ENCODE measurements at places on chromosomes 1 and 21.
A peak's percentile ranks its signal among the peaks of the same experiment; 100 is the strongest.

- DNase-seq: no peak
- H3K36me3 ChIP-seq: no peaks in the 10 kb centered on the region
- no peaks in the 10 kb centered on the region for H3K4me1 ChIP-seq
- peaks cover 4% of the 10 kb centered on the region for H3K27me3 ChIP-seq
- H3K4me3 ChIP-seq: no peak overlapping the region
- H3K27ac ChIP-seq: no peak overlapping the region
Observed at GRCh38 chr1:203163891-203164635, 11.6 kb downstream of the MYBPH start.

DNA sequence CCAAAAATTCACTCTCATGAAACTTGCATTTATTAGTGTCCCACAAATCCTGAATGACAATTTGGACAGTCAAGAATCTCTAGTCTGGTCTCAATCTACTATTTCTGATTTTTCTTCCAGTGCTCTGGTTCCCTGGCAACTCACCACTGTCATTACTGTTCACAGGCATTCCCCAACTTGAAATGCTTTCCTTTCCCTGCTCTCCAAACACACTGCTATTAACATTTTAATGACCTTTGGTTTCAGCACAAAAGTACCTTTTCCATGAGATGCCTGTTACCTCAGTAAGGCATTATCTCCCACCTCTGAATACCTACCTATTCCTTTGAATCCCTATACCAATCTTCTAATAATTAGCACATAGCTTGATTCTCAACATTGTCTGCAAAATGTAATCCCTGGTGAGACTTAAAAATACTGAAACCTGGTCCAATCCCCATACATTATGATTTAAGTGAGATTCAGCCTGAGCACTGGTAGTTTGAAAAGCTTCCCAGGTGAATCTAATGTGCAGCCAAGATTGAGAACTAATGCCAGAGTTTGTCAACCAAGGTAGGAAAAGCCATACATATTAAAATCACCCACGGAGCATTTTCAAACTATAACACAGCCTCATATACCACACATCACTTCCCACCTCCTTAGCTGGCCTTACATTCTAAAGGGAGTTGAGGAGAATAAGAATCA lies 11.7 kb upstream of the ANGPTL3 start:
- H3K4me1 ChIP-seq: no peaks in the 10 kb centered on the region
- no peak for DNase-seq
- H3K27ac ChIP-seq: no peak overlapping the region
- no peak overlapping the region for H3K4me3 ChIP-seq
- no peaks in the 10 kb centered on the region for H3K36me3 ChIP-seq

DNA sequence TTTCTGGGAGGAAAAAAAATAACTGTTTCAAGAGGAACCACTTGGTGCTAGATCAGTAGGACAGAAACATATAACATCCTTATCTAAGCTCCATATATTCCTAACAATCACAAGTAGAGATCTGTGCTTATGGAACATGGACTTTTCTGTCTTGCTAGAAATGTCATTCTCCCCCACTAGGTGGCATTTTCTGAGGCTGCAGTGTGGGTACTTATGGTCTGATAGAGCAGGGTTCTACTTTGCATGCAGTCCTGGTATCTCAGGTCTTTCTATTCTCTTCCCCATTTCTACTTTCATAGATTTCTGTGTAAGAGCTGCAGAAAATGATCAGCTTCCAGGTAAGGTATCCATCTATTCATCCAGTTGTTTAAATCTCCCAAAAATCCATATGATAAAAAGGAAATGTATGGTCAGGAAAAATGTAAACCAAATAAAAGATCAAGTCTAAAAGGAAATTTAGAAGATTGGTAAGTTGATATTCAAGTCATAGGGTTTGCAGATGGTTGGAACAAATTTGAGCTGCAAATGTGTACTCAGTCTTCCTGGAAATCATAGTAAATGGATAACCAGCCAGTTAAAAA lies 1.5 kb downstream of the ZNF684 start:
- H3K27ac ChIP-seq: no peak overlapping the region
- no peaks in the 10 kb centered on the region for H3K36me3 ChIP-seq
- H3K4me1 ChIP-seq: peaks cover 11% of the 10 kb centered on the region
- DNase-seq: no peak

GRCh38 chr1:33524586-33524985 lies 52.1 kb downstream of the ZSCAN20 start:
- H3K27ac ChIP-seq: no peak overlapping the region
- no peak overlapping the region for H3K4me3 ChIP-seq
- no peaks in the 10 kb centered on the region for H3K27me3 ChIP-seq
- no peak for DNase-seq
- H3K36me3 ChIP-seq: no peaks in the 10 kb centered on the region
- H3K4me1 ChIP-seq: no peaks in the 10 kb centered on the region

DNA sequence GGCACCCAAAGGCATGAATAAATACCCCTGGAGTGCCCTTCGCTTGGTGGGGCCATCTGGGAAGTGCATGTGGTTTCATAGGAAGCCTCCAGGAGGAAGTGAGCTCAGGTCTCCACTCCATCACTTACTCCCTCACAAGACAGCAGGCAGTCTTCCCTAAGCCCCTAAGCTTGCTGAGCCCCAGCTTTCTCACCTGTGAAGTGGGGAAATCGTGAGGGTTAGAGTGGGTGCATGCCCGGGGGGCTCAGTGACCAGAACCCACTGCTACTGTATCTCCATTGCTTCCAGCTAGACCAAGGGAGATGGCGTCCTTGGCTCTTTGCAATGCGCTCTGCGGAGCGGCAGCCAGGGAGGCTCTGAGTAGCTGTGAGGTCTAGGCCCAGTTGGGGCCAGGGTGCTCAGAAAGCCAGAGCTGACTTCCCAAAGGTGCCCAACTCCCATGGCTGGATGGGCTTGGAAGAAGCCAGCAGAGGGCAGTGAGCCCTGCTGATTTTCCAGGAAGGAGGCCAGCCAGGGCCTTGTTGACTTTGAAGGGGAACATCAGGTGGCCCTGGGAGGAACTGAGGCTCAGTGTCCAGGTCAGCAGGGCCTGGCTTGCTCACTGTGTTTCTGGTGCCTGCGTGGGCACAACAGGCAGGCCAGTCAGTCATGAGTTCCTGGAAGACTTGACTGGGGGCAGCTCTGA lies 27.3 kb downstream of the CDCP2 start:
- H3K27me3 ChIP-seq: no peaks in the 10 kb centered on the region
- H3K4me3 ChIP-seq: no peak overlapping the region
- H3K4me1 ChIP-seq: peaks cover 10% of the 10 kb centered on the region
- peak overlapping the region; percentile 82 for H3K27ac ChIP-seq

- peaks cover 45% of the 10 kb centered on the region for H3K4me1 ChIP-seq
- no peak for DNase-seq
- no peak overlapping the region for H3K4me3 ChIP-seq
- no peaks in the 10 kb centered on the region for H3K27me3 ChIP-seq
Observed at GRCh38 chr1:21160263-21160796, 16.4 kb downstream of the EIF4G3 start.

DNA sequence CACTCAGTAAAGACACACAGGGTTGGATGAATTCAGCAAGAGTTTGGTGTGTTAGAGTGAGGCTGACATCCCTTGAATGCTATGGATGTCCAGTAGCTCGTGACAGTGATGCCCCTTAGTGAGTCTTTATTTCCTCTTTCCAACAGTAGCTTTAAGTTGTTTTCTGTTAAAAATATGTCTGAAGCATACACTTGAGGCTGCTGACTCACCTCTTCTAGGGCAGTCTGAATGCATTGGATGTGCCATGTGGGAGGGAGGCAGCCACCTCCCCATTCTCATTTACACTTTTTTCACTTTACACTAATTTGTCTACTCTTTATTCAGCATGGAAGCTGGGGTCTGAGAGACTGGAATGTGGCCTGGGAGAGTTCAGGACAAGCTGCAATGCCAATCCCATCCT lies 17.6 kb downstream of the NOS1AP start:
- H3K36me3 ChIP-seq: no peaks in the 10 kb centered on the region
- no peak overlapping the region for H3K27ac ChIP-seq
- DNase-seq: no peak
- H3K4me3 ChIP-seq: no peak overlapping the region
- no peaks in the 10 kb centered on the region for H3K27me3 ChIP-seq

GRCh38 chr1:180026556-180026955 lies 71.9 kb downstream of the CEP350 start:
- H3K36me3 ChIP-seq: peaks cover 70% of the 10 kb centered on the region
- no peaks in the 10 kb centered on the region for H3K27me3 ChIP-seq
- no peak for DNase-seq
- H3K4me3 ChIP-seq: no peak overlapping the region
- no peak overlapping the region for H3K27ac ChIP-seq

GRCh38 chr1:222905151-222905550 lies 90.3 kb downstream of the DISP1 start:
- H3K27ac ChIP-seq: no peak overlapping the region
- no peaks in the 10 kb centered on the region for H3K36me3 ChIP-seq
- no peak for DNase-seq
- no peaks in the 10 kb centered on the region for H3K27me3 ChIP-seq
- H3K4me3 ChIP-seq: no peak overlapping the region

DNA sequence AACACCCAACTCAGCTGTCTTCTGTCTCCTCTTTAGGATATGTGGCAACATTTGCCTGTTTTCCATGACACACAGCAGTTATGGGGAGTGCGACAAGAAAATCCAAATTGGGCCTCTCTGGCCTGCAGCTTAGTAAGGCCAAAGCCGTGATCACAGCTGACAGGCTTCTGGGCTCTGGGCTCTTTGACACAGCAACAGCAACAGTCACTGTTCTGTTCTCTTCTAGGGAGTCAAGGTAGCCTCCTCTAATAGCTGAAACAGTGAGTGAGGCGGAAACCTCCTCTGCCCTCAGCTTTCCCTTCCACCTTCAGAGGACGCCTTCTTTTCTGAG lies 19.0 kb downstream of the CLCA1 start:
- no peaks in the 10 kb centered on the region for H3K4me1 ChIP-seq
- no peaks in the 10 kb centered on the region for H3K36me3 ChIP-seq
- H3K27ac ChIP-seq: peak overlapping the region; percentile 50
- H3K27me3 ChIP-seq: no peaks in the 10 kb centered on the region
- no peak overlapping the region for H3K4me3 ChIP-seq

GRCh38 chr1:170668209-170669106 lies 4.5 kb downstream of the PRRX1 start:
- H3K36me3 ChIP-seq: no peaks in the 10 kb centered on the region
- no peak for DNase-seq
- peak overlapping the region; percentile 93 for H3K4me3 ChIP-seq
- peaks cover 40% of the 10 kb centered on the region for H3K4me1 ChIP-seq
- peak overlapping the region; percentile 95 for H3K27ac ChIP-seq

- H3K4me1 ChIP-seq: peaks cover 17% of the 10 kb centered on the region
- H3K36me3 ChIP-seq: no peaks in the 10 kb centered on the region
- H3K4me3 ChIP-seq: peak overlapping the region; percentile 19
Observed at GRCh38 chr1:24932284-24932683, 2.2 kb upstream of the RUNX3 start.

DNA sequence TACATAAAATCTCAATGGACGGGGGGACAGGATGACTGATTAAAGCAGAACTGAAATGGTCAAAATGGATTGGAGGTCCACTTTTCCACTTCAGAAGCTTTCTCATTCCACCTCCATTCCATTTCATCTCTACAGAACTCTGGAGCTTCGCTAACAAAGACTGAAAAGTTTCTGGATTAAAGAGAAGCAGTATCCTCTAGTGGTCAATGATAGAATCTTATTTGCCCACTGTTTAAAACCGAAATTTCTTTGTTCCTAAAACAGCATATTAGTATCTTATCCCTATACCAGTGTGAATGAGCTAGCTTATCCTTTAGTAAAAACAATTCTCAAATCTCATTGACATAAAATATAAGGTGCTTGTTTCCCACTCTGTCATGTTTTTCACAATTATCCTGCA lies 890.6 kb downstream of the KCNT2 start:
- H3K27ac ChIP-seq: no peak overlapping the region
- H3K4me1 ChIP-seq: no peaks in the 10 kb centered on the region
- no peaks in the 10 kb centered on the region for H3K36me3 ChIP-seq
- no peak for DNase-seq

GRCh38 chr1:20928146-20928545 lies 141.0 kb upstream of the HP1BP3 start:
- no peaks in the 10 kb centered on the region for H3K4me1 ChIP-seq
- no peak for DNase-seq
- no peak overlapping the region for H3K27ac ChIP-seq

DNA sequence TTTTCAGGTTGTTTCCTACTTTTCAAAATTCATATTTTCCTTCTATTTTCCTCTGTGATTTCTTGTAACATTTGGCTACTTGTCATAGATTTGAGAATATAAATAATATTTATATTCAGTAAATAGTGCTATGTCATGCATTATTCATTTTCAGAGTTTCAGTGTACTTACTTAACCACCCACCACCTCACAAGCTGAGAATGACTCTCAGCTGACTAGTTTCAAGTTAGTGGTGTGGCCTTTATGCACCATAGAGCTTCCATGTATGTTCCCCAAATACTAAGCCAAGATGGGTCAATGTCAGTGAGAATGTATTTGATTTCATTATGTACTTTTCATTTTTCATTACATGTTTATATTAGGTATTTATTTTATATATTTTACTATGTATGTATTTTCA lies 56.9 kb upstream of the RGS1 start:
- no peaks in the 10 kb centered on the region for H3K36me3 ChIP-seq
- H3K4me1 ChIP-seq: no peaks in the 10 kb centered on the region
- no peak overlapping the region for H3K27ac ChIP-seq
- DNase-seq: no peak

GRCh38 chr21:38825269-38825668 lies 19.5 kb downstream of the ETS2 start:
- no peak overlapping the region for H3K4me3 ChIP-seq
- no peaks in the 10 kb centered on the region for H3K27me3 ChIP-seq
- H3K4me1 ChIP-seq: peaks cover 33% of the 10 kb centered on the region
- DNase-seq: no peak

DNA sequence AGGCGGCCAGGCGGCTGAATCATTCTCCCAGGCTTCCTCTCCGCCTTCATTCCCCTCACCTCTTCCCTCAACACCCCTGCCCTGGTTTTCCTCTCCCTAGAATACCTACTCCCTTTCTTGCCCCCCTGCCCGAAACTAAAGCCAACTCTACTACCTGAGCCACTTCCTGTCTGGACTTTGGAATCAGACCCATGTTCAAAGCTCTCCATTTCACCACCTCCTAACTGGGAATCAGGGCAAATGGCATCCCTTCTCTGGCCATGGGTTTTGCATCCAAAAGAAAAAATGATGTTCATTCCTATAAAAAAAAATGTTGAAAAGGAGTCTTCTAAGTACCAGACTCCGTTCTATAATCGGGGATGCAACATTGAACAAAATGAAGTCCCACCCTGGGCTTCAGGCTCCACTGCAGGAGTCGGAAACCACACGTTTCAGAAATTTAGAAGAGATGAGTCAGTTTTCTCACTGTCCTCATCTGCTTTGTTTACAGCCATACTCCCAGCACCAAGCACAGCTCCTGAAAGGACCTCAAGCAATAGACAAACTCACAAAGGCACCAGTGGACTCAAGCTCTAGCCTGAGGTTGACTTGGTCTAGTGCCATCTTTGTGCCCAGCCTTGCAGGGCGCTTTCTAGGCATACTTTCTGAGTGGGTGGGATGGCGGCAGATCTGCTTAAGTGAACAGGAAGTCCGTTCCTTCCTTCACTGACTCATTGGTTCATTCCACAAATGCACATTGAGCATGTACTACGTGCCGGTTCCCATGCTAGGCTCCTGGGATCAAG lies 176.2 kb downstream of the IGSF21 start:
- H3K4me3 ChIP-seq: no peak overlapping the region
- no peaks in the 10 kb centered on the region for H3K36me3 ChIP-seq
- no peaks in the 10 kb centered on the region for H3K4me1 ChIP-seq

- no peaks in the 10 kb centered on the region for H3K36me3 ChIP-seq
- no peak for DNase-seq
- H3K4me3 ChIP-seq: no peak overlapping the region
Observed at GRCh38 chr1:161185732-161186311, 8.5 kb upstream of the B4GALT3 start.

All from gastrocnemius medialis (tissue), 4 donors.